MCF 10A (cell line): ENCODE measurements at places on chromosomes 12 and 14.

GRCh38 chr12:77070800-77071449 is 5.6 kb upstream of the E2F7 start:
- DNase-seq: no peak

GRCh38 chr12:43349863-43350262 is 202.1 kb downstream of the ADAMTS20 start:
- DNase-seq: peak; percentile 29

- DNase-seq: no peak
These were observed 3.4 kb upstream of the DLGAP5 start for GRCh38 chr14:55194656-55195355.

DNA sequence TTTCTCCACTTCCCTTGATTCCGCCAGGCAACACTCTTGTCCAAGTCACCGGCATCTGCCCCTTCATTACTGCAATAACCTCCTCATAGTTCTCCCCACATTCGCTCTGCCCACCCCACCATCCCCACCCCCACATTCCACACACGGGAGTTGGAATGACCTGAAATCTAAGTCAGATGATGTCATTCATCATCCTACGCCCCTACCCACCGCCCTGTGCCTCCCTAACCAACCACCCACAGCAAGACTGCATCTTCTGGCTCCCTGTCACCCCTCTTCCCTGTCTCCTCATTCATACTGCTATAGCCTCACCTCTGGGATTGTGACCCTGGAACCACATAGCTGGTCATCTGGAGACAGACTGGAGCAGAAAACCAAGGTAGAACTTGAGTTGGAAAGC is 7.9 kb upstream of the PWP1 start:
- no peak for DNase-seq

- DNase-seq: no peak
These were observed 162.2 kb downstream of the ADGRD1 start for GRCh38 chr12:131115766-131116467.

DNA sequence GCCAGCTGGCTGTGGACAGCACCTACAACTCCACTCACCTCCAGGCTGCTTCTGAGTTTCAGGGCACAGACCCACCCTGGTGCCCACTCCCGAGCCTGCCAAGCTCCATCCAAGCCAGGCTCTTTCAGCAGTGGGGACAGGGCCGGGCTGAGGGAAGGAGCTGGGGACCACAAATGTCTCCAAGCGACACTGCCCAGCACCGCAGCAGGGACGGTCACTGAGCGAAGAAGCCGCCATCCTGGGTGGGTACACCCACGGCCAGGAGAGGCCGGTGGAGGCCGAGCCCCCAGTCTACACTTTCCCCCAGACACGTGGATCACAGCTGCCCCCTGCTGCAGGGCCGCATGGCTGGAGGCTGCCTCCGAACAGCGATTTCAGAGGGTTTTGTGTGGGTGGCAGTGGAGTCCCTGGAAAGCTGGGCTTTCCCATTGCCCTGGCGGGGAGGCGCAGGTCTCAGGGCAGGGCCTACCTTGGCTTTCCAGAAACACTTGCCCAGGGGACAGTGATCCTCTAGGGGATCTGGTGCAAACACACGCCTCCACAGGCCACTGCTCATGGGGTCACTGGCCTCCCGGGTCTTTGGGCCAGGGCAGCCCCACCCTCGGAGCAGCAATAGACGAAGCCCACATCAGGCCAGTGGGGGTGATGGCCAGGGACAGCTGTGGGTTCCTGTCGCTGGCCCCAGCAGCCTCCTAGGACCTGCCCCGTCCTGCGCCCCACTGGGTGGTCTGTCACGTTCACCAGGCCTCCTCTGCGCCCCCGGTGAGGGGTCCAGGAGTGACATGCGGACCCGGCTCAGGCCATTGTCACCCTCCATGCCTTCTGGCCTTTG is 1.2 kb upstream of the GPR132 start:
- no peak for DNase-seq

DNA sequence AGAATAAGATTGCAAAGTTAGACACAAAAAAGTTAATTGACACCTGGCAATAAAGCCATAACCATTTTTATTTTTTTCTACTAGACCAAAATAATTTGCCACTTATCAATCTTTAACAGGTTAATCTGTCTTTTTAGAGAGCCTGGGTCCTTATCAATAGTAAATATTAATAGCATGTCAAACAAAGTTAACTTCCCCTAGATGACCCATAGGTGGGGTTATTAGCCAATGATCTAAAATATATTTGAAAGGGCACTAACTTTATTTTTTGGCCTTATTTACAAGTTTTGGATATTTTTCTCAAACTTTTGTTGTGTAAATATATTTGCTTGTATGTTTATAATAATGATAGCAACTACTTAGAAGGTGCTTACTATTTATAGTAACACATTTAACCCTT is 3.9 kb downstream of the ANKRD33 start:
- DNase-seq: no peak

- no peak for DNase-seq
These were observed 152.3 kb upstream of the EGLN3 start for GRCh38 chr14:34103176-34103575.

DNA sequence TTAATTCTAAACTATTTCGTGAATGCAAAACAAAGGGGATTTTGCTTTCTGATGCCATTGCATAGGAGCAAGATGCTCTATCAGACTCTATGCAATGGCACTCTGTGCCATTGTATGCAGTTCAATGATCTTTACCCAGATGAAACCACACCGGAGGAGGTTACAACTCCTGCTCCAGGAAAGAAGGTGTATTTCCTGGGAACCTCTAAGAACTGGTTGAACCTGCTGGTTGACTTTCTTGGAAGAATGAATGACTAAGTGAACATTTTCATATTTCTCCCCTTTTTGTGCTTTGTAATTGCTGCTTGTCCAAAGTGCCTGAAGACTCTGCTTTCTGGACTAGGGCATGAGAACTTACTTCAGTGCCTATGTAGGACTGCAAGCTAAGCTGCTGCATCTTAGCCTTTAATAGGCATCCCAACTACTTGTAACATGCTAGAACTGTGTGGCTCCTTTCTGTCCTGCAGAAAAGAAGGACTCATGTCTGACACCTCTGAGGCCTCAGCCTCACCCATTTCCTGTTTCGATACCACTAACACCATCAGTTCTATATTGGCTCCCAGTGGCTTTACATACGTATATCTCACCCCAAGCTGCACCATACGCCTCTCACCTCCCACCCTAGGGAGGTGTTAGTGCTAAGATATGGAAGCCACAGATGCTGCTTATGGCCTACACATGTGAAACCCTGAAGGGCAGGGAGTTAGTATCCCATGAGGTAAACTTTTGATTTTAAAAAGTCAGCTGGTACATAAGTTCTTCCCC is 193.5 kb upstream of the CNOT2 start:
- DNase-seq: no peak

DNA sequence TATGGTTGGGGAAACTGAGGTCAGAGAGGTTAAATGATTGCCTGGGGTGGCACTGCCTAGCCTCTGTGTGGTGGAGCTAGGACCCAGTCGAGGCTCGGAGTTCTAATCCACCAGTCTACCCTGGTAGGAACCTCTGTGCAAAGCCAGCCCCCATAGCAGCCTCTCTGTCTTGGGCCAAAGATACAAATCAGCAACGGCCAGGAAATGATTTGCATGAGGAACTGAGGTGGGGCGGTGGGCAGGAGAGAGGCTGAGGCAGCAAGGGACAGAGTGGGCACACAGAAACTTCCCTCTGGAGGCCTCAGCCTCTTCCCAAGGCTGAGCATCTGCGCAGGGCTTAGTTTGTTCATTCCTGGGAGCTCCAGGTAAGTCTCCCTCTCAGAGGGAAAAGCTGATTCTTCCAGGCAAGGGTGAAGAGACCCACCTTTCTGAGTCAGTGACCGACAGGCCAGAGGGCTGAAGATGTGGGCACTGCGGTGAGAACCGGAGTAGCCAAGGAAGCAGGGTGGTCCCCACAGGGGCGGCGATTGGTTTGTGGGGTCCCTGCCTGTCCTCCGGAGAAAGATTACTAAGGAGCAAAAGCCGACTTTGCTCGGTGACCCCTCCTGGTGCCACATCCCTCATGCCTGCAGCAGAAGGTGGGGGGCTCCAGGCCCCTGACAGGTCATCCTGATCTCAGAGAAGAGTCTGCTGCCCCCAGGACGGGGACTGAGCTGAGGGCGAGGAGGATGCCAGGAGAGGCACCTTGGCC is 134.6 kb downstream of the CACNA1C start:
- no peak for DNase-seq

DNA sequence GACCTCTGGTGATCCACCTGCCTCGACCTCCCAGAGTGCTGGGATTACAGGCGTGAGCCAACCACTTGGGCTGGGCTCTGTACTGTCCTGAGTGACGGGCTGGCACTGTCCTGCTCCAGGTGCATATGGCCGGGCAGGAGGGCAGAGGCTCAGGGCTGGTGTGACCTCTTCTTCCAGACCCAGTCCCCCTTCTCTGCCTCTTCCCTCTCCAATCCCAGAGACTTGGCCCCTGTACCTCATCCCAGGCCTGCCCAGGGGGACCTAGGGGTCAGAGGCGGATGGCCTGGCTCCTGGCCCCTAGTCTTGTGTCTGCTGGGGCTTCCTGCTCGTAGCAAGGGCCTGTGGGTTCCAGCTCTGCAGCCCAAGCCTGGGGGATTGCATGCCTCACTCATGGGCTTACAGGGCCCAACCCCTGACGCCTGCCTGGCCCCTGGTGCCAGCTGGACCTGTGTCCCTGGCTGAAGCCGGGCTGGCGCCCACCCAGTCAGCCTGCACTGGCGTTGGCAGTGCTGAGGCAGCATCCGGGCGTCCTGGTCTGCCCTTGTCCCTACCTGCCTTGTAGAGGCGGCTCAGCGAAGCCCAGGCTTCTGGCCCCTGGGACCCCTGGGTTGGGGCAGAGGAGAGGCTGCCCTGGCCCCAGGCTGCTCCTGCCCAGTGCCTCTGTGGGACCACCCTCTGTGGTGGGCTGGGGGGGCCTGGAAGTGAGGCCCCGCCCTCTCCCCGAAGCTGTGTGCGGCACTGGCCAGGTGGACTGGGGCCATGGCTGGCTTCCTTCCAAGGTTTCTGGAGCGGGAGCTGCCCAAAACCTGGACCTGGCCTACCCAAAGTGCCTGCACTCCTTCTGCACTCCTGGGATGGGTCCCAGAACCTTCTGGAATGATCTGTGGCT is 4.3 kb downstream of the TEDC1 start:
- DNase-seq: no peak

DNA sequence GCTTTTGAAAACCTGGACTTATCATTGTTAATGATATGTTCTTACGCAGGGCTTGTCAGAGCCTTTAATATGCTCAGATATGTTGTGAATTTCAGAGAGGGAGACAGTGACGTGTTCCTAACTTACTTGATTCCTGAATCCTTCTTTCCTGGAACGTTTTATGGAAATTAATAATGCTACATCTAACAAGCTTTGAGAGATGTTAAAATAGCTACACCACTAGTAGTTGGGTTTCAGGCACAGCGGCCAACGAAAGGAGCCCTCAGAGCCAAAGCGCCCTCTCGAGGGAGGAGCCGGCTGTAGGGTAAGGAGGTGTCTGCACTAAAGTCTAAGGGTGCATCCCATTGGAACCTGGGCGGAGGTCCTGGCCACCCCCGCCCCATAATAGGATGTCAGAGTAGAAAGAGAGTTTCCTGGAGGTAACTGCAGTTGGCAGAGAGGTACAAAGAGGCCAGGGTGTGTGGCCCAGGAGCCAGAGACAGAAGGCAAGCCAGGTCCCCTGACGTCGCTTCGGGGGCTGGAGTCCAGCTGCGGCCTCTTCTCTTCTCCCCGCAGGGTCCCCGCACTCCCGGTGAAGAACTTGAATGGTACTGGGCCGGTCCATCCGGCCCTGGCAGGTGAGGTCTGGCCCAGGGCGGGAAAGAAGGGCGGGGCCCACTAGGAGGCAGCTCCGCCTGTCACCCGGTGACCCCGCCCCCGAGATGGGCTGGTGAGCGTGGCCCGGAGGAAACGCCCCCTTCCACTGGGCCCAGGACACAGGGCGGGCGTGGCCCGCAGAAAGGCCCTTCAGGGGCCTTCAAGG is 36.3 kb downstream of the DTX1 start:
- peak; percentile 16 for DNase-seq

DNA sequence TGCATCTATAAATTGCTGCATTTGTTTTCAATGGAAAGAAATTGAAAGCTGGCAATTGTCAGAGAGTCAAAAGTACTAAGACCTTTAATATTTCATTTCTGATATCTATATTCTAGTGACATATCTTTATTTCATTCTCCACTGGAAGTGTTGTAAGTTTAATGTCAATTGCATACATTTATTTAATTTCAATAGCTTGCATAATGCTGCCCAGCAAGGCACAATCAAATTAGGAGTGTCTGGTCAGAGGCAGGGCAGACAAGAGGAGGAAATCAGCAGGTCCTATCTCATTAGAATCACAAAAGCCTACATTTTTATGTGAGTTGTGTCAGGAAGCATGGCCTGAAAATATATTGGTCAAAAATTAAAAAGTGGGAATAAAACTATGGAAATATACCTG is 112.9 kb downstream of the TMEM132D start:
- DNase-seq: no peak
